Heart left ventricle (tissue), 16 donors: ENCODE measurements at places on chromosomes 7 and 10.

- no peaks in the 10 kb centered on the region for H3K36me3 ChIP-seq
- H3K27ac ChIP-seq, result no peak overlapping the region
- H3K27me3 ChIP-seq, result no peaks in the 10 kb centered on the region
- H3K4me3 ChIP-seq, result no peak overlapping the region
- no peak for DNase-seq
These were observed 27.5 kb upstream of the CDK13 start for GRCh38 chr7:39922580-39922979.

GRCh38 chr10:79084012-79084971, 15.5 kb downstream of the ZMIZ1 start:
- H3K27ac ChIP-seq, result peak overlapping the region; percentile 71
- H3K4me3 ChIP-seq, result no peak overlapping the region
- H3K36me3 ChIP-seq, result no peaks in the 10 kb centered on the region
- no peaks in the 10 kb centered on the region for H3K27me3 ChIP-seq
- DNase-seq, result peak; percentile 89
- peaks cover 96% of the 10 kb centered on the region for H3K4me1 ChIP-seq

- H3K4me3 ChIP-seq, result no peak overlapping the region
- peaks cover 6% of the 10 kb centered on the region for H3K36me3 ChIP-seq
- no peaks in the 10 kb centered on the region for H3K27me3 ChIP-seq
- no peaks in the 10 kb centered on the region for H3K4me1 ChIP-seq
- no peak overlapping the region for H3K27ac ChIP-seq
- DNase-seq, result no peak
These were observed 262.7 kb downstream of the CELF2 start for GRCh38 chr10:11280187-11280932.

DNA sequence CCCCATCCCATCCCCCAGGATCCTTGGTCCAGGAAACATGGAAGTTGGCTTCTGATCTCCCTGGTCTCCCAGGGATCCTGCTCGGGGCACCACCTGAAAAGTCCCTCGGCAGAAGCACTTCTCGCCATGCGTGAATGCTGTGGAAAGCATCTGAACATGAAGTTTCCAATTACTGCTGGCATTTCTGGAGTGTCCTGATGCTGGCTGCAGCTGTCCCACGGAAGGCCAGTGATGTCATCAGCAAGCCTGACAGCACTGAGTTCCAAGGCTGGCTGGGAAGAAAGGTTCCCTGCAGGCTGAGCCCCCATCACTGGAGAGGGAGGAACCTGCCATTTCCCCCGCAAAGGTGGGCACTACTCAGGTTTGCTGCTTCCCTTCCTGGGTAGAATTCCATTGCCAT, 71.4 kb downstream of the KCNMA1 start:
- H3K36me3 ChIP-seq, result no peaks in the 10 kb centered on the region
- H3K27ac ChIP-seq, result no peak overlapping the region
- peaks cover 8% of the 10 kb centered on the region for H3K27me3 ChIP-seq
- no peak for DNase-seq

DNA sequence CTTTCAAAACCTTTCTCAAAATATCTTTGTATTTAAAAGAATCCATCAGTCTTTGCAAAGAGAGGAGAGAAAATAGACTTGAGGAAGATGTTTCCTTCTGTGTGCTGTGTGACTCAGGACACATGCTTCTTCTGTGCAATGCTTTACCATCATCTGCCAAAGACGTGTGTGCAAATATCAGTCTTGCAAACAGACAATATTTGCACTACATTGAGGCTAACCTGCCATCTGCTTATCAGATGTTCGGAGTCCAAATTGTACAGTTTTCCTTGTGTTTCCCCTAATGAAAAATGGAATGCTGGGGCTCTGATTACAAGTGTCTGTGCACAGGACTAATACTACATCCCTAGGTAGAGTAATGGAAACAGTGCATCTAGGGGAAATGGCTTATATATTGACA, 353.1 kb upstream of the LRRTM3 start:
- H3K27me3 ChIP-seq, result no peaks in the 10 kb centered on the region
- no peaks in the 10 kb centered on the region for H3K4me1 ChIP-seq
- H3K36me3 ChIP-seq, result no peaks in the 10 kb centered on the region
- no peak overlapping the region for H3K27ac ChIP-seq
- no peak for DNase-seq
